ENCODE measurements at places on chromosomes 4 and X.

DNA sequence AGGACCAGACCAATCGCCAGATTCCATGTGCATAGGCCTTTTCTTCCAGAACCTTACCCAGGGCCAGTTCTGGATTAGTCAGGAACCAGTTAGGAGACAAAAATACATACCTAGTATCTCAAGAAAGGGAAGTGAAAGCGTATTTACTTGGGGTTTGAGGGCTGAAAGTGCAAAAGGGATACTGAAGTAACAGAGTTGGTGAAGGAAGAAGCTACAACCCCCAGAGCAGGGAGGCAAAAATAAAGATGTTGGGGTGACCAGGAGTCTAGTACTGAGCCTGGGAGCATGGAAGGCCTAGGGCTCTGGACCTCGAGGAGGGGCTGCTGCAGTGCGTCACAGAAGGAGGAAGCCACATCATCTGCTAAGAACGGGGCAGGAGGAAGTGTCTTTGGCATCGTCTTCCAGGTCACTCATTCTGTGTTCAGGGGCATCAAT lies 38.3 kb downstream of the TKTL1 start:
- no peak for DNase-seq

DNA sequence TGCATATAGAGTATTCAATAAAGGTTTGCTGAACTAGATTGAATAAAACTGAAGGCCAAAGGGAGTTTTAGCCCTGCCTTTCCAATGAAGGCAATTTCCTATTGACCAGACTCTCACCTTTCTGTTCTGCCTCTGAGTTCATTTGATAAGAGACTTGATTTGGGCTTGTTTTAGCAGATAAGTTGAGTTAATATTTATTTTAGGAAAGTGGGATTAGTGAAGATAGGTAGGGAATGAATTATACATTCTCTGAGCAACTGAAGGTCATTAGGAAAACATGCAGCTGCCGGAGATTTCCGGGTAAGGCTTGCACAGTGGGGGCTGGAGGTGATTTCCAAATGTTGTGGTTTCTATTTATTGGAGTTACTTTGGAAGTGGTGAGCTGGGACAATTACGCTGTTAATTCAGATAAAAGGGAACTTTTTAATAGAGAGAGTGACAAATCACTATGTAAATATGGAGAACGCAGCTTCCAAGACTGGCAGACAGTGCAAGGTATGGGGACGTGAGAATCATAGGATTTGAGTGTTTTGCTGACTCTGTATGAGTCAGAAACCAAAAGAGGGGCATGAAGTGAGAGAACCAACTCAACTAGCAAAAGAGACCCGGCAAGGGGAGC lies 553.6 kb upstream of the BOD1L1 start:
- DNase-seq = no peak

- DNase-seq = no peak
Observed at GRCh38 chr4:110867251-110867960, 244.5 kb upstream of the PITX2 start.

DNA sequence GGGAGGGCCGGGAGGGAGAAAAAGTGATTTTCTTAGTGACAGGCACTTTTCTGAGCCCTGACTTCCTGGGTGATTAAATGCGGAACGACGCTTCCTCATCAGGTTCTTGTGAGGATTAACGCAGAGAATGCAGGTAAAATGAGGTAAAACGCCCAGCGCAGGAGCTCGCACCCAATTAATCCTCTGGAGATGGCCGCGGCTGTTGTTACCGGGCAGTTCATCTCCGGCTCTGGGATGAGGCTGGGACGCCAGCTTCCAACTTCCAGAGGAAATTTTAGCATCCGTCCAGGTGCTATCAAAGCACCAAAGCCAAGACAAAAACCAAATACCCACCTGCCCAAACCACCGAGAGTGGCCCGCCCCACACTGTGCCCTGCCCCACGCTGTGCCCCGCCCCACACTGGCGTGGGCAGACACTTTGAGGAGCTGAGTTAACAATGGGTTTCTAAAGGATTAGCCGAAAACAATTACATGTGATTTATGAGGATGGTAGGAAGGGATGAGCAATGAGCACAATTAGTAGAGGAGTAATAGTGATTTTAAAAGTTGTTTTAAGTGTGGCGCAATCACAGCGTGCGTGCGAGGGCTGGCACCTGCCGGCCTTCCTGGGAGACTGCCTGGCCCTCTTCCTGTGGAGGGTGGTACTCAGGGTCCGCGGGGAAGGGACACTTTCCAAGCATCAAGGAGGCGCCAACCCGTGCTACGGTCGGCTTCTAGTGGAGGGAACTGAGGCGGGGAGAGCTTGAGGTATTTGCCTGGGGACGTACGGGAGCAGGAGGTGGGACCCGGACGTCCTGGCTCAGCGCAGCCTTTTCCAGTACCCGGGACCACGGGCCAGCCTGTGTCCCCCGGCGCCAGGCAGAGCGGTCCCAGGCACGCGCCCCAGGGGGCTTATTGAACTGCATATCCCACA lies 41.6 kb upstream of the ADRA2C start:
- DNase-seq = no peak

GRCh38 chr4:152485726-152486276 lies 50.1 kb downstream of the FBXW7 start:
- no peak for DNase-seq

- no peak for DNase-seq
Observed at GRCh38 chr4:82688091-82688795, 110.4 kb downstream of the SCD5 start.

- DNase-seq = no peak
Observed at GRCh38 chrX:65997978-65998717, 41.7 kb downstream of the VSIG4 start.

DNA sequence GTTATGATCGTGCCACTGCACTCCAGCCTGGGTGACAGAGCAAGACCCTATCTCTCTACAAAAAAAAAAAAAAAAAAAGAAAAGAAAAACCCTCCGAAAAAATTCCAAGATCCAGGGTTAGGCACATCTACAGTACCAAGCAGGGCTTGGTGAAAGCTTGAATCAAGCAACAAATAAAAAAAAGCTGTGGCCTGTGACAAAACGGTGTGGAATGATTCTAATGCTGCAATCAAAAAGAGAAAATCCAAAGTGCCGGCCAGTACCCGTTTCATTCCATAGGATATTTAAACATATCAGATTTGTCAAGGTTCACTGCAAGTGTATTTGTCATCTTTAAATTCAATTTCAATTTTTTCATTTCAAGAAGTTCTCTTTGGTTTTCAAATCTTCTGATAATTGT lies 20.5 kb downstream of the RWDD4 start:
- no peak for DNase-seq

GRCh38 chrX:46649421-46650260 lies 76.1 kb downstream of the CHST7 start:
- DNase-seq = no peak

DNA sequence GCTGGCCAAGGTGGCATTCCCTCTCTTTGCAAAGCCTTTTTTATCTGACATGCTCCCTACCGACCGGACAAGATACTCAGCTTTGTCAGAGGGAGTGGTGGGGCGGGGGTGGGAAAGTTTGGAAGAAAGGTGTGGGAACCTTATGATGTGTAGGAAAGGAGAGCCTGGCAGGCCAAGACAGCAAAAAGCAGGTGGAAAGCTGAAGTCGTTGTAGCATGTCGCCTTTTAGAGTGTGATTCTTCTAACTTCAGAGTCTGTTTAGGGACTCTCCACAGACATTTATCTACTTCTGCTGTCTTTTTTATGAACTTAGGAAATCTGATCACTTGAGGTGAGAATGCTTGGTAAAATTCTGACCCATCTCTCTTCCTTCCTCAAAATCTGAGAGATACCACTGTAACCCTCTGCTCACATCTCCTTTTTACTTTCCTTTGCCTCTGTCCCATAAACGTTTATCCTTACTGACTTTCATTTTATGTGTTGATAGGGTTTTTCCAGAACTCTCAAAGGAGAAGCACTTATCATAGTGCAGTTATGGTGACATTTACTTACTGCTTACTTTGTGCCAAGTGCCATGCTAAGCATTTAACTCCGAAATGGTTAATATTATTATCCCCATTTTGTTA lies 8.2 kb upstream of the RUFY3 start:
- DNase-seq = no peak

- no peak for DNase-seq
Observed at GRCh38 chr4:100738196-100739165, 220.7 kb upstream of the EMCN start.

DNA sequence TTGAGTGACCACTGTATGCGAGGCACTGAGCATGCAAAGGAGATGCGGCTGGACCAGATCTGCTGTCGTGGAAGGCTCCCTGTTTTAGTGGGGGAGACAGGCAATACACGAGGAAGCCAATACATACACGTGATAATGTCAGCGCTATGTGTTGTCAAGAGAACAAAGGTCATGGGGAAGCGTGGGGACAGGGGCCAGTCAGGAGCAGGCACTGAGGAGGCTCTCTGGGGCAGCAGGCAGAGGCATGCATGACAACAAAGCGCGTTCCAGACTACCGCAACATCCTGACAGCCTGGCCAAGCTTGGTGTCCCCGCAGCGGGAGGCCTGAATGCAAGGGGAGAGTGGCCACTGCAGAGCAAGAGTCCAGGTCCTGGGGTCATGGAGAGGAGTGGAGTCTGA lies 61.9 kb downstream of the DCTD start:
- no peak for DNase-seq

DNA sequence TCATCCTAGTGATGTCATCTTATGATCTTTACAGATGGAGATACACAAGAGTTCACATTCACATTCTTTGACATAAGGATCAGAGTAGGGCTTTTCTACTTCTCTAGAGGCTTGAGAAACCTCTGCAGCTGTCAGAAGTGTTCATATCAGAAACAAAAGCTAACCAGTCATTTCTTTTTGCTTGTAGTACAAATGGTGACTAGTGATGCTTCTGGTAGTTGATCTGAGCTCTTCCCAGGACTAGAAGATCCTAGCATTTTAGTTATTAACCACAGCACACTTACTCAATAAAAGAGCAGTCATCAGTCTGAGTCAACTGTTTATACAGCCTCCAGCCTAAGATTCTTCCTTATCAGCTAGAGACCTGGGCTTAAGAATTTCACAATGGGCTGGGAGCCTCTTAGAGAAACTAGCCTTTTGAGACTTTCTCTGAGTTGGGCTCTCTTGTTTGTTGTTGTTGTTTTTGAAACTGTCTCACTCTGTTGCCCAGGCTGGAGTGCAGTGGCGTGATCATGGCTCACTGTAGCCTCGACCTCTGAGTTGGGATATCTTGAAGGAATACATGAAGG lies 84.1 kb downstream of the TMEM164 start:
- no peak for DNase-seq

- DNase-seq = no peak
Observed at GRCh38 chr4:60128888-60129287, 1071.2 kb upstream of the ADGRL3 start.

DNA sequence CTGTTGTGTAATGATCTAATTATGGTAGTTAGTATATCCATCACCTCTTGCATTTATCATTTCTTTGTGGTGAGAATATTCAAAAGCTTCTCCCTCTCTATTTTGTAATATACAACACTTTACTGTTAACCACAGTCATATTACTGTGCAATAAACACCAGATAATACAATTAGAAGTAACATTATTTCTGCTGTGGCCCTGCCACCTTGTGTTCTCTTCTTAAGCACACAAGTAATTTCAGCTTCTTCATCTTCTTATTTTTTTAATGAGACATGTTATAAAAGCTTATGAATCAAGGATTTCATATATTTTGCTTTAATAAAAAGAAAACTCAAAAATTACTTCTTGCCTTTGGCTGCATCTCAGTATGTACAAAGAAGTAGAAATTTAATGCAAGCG lies 675.2 kb upstream of the INTU start:
- DNase-seq = no peak

DNA sequence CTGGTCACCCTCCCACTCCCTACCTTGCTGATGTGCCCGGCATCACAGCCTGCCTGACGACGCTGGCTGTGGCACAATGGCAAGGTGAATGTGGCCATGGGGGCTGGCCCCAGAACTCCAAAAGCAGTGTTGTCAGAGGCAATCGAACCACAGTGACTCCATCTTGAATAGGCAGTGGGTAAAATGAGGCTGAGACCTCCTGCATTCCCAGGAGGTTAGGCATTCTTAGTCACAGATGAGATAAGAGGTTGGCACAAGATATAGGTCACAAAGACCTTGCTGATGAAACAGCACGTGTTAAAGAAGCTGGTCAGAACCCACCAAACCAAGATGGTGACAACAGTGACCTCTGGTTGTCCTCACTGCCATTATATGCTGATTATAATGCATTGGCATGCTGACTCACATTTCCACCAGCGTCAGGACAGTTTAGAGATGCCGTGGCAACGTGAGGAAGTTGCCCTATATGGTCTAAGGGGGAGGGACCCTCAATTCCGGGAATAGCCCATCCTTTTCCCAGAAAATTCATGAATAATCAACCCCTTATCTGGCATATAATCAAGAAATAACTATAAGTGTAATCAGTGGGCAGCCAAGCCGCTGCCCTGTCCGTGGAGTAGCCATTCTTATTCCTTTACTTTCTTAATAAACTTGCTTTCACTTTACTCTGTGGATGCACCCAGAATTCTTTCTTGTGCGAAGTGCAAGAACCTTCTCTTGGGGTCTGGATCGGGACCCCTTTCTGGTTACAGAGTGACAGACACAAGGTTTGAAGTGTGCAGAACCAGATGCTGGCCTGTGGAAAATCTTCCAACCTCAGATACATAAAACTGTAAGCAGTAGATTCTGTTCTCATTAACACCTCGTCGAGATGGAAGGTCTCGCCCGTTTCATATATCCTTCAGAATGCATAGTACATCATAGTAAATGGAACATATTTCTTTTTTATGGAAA lies 26.8 kb upstream of the CLDN24 start:
- no peak for DNase-seq

DNA sequence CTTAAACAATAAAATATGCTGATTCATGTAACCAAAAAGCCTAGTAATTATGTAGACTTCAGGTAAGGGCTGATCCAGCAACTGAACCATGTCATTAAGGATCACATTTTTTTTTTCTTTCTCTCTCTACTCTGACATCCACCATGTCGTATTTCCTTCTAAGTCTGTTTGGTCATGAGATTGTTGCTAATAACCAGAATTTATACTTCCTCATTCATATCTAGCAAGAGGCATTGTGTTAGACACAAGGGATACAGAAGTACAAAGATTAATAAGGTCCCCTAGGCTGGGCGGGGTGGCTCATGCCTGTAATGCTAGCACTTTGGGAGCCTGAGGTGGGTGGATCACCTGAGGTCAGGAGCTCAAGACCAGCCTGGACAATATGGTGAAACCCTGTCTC lies 24.1 kb downstream of the PHEX start:
- no peak for DNase-seq

- DNase-seq = no peak
Observed at GRCh38 chr4:121898150-121898549, 27.9 kb upstream of the BBS7 start.

DNA sequence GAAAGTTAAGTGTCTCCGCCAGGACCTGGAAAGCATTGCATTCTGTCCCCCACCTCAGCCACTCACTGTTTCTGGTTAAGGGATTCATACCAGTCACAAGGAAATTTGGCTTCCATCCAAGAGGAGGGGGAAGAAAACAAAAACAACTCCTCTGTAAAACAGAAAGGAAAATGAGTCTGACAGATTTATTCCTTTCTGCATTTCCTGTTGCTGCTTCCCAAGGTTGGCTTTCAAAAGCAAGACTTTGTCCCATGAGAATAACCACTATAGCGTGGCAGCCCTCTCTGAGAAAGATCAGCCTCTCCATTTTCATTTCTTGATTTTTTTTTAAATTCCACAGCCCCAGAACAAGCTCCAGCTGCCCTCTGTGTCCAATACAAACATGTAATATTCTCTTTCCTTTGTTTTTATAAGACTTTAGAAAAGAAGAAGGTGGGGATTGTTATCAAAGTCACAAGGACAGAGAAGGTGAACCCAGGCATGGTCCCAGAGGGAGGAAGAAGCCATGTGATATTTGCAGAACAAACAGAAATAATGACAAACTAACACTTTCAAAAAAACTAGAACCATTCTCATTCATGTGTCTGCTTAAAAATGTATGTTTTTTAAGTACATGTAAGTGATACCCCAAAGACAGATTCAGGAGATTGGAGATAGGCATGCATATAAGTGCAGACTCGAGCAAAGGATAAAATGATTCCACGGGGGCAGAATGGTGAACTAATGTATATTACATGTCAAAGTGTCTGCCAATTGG lies 90.7 kb upstream of the DCLK2 start:
- no peak for DNase-seq
